EH (cell line): ENCODE measurements at places on chromosomes 4 and X.

- DNase-seq: no peak
These were observed 577 bp upstream of the PIM2 start for GRCh38 chrX:48919360-48919841.

DNA sequence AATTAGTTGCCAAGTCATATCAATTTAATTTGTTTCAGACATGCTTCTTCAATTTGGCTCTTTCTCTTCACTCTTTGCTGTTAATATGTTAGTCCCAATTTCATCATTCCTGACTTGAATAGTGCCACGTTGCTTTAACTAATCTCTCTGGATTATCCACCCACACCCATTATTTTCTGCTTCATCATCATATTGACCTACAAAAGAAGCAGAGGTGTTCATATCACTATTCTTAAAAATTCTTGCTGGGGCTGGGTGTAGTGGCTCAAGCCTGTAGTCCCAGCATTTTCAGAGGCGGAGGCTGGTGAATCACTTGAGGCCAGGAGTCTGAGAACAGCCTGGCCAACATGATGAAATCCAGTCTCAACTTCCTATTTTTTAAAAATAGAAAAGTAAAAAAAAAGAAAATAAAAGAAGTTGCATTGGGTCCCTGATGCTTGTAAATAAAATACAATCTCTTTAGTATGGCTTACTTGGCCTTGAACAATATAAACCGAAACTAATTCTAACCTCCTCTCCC lies 65.7 kb upstream of the KCNIP4 start:
- peak; percentile 55 for DNase-seq

GRCh38 chrX:9606971-9607370 lies 142.1 kb downstream of the TBL1X start:
- DNase-seq: no peak

DNA sequence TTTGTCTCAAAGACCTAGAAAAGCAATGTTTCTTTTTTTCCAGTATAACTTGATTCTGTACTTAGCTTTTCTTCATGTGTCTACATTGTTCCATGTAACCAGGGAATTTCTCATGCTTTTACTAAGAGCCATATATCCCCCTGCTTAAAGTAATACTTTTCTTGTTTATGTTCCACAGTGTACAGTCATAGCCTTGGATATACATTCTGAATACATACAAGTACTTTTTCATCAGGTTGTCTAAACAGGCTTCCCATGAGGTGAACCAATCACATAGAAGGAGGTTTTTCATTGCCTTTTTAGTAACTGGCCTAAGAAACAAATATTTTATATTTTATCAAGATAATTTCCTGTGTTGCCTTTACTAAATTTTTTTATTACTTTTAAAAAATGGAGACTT lies 52.8 kb downstream of the SLC2A9 start:
- DNase-seq: no peak
